ENCODE measurements at places on chromosomes 7 and 10.

GRCh38 chr7:36047091-36047658, 105.9 kb upstream of the EEPD1 start:
- DNase-seq: no peak

DNA sequence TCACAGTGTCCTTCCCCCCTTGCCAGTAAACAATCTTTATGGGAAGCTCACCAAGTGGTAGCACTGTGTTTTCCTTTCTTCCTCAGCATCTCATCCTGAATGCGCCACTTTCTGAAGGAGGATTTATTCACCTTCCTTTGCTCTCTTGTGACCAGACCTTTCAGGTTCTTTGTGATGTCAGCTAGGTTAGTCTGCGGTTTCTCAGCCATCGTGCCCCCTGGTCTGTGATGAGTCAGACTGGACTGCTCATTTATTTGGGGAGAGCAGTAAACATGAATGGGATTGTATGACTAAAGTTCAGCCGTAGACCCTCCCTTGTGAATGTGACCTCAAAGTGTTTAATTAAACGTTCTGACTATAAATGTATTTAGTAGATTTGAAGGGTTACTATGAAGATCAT, 235.1 kb upstream of the CELF2 start:
- DNase-seq: no peak

GRCh38 chr7:41189866-41190265, 513.0 kb downstream of the INHBA start:
- peak; percentile 66 for DNase-seq

GRCh38 chr7:157003756-157004520, 6.5 kb downstream of the MNX1 start:
- no peak for DNase-seq

- no peak for DNase-seq
Measured at GRCh38 chr10:50395271-50395670, 144.0 kb upstream of the ASAH2 start.
